ENCODE measurements at places on chromosomes 11 and 22.

DNA sequence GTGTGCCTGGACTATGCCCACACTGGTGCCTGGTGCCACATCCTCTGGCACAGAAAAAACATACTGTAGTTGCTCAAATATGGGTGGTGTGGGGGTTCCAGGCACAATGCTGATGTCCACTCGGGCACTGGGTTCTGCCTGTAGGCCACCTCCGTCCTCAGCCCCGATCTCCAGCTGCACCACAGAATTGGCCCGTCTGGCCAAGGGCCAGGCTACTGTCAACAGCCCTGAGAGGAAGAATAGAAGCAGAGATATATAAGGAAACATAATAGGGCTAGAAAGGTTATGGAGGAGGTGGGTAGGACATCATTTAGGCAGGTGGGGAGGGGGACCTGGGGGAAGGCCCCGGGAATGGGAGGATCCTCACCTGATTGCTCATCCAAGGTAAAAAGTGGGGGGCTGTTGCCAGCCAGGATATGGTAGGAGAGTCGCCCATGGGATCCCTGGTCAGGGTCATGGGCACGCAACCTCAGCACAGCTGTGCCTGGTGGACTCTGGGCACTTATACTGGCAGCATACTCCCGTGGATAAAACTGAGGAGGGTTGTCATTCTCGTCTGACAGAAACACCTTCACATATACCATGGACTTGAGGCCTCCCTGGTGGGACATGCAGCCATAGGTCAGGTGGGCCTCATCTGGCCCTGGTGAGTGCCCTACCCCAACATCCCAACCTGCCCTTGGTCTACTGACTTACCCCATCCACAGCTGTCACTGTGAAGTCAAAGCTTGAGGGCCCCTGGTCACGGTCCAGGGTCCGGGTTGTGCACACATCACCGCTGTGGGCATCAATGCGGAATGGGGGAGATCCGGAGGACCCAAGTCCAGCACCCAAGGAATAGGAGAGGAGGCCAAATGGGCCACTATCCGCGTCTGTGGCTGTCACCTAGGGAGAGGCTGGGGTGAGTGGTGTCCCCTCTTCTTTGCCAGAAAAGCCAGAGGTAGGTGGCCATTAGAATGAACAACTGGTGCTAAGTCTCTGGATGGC lies 14.5 kb upstream of the TPP1 start:
- DNase-seq = no peak

DNA sequence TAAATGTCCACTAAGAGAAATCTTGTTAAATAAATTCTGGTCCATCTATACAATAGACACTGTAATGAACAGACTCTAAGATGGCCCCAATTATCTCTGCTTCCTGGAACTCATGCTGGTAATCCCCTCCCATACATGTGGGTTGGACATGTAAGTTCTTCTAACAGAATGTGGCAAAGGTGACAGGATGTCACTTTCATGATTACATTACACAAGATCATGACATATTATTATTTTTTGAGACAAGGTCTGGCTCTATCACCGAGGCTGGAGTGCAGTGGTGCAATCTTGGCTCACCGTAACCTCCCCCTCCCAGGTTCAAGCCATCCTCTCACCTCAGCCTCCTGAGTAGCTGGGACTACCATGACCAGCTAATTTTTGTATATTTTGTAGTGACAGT lies 14.6 kb upstream of the NDUFC2 start:
- DNase-seq = no peak

- DNase-seq = no peak
These were observed 615.9 kb upstream of the FAT3 start for GRCh38 chr11:91608677-91609076.

DNA sequence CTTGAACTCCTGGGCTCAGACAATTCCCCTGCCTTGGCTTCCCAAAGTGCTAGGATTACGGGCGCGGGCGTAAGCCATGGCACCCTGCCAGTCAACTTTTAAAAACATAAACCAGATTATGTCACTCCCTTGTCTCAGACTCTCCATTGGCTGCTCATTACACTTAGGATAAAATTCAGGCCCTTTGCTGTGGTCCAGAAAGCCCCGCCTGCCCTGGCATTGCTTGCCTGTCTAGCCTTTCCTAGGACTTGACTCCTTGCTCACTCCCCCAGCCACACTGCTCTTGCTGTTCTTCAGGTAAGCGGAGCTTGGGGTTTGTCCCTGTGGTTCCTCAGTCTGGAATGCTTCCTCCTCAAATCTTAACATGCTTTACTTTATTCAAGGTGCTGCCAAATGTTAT lies 30.5 kb downstream of the DIXDC1 start:
- no peak for DNase-seq

DNA sequence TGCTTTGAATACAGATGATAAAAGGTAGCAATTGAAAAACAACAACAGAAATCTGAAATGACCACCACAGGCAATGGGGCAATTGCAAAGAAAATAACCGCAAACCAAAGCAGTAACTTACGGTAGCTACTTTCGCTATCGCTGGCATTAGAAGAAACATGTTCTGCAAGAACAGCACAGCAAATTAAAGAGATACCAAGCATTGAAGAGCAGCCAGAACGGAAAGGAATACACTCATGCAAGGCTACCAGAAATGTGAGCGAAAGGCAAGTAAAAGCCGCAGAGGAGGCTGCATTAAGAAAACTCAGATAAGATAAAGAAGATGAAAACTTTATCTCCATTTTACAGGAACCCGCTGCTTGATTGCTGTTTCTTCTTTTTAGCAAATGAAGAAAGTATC lies 194.1 kb upstream of the CCDC90B start:
- no peak for DNase-seq

DNA sequence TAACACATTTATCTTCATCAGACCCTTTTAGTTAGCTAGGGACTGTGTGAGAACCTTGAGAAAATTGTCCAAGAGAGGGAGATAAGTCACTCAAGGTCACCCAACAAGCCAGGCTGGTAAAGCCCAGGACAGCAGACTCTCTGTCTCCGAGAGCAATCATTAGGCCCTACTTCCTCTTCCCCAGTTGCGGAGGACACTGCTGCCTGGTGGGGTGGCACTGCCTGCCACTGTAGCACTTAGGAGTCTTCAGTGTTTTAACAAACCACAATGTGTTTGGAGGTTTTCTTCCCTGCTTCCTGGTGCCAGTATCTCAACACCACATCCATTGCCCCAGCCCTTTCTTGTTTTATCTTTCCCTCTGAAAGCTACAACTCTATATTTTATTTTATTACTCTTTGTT lies 132.1 kb upstream of the LDLRAD3 start:
- no peak for DNase-seq
